ENCODE measurements at places on chromosomes 12 and 14.

DNA sequence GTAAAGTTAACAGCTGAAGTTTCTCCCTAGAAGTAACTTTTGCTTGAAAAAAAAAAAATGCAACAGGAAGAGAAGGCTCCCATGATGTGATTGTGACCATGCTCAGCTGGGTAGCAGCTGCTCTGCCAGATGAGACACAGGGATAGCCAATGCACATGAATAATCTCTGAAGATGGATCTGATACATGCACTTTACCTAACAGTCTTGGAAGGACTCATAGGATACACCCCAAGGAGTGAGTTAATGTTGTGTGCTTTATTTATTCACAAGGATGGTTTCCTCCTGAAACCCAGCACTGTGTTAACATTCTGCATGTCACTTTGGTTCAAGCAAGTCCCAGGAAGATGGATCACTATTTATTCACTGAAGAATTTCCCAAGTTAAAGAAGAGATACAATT lies 46.5 kb downstream of the NDUFA12 start:
- no peak for DNase-seq

DNA sequence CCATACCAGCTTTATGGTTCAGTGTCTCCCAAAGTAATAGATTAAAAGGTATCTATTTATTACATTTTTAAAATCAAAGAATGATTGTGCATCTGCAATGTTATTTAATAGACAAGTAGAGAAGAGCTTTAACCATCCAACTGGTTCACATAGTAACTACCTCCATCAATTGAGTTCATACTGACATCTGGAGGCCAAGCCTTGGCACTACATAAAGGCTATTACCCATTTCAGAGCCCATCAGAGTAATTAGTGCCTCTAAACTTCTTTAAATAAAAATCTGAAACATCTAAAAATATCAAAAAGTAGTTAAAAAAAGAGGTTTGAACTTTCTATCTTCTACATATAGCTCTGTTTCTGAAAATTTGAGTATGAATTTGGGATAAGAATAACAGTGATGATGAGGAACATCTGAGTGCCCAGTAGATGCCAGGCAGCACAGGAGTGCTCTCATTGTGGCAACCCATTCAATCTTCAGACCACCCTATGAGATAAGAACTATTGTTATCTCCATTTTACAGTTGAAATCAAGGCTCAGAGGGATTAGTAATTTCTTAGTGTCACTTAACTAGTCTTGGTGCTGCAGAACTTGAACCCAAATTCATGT lies 132.9 kb upstream of the DAAM1 start:
- peak; percentile 66 for DNase-seq

GRCh38 chr12:124229520-124229919 lies 65.4 kb upstream of the RFLNA start:
- peak; percentile 59 for DNase-seq

- DNase-seq = no peak
Observed at GRCh38 chr12:6189028-6189427, 11.2 kb upstream of the CD9 start.

GRCh38 chr14:104770851-104771272 lies 17.9 kb downstream of the SIVA1 start:
- no peak for DNase-seq

GRCh38 chr12:102702447-102703114 lies 214.5 kb downstream of the PAH start:
- DNase-seq = peak; percentile 78

DNA sequence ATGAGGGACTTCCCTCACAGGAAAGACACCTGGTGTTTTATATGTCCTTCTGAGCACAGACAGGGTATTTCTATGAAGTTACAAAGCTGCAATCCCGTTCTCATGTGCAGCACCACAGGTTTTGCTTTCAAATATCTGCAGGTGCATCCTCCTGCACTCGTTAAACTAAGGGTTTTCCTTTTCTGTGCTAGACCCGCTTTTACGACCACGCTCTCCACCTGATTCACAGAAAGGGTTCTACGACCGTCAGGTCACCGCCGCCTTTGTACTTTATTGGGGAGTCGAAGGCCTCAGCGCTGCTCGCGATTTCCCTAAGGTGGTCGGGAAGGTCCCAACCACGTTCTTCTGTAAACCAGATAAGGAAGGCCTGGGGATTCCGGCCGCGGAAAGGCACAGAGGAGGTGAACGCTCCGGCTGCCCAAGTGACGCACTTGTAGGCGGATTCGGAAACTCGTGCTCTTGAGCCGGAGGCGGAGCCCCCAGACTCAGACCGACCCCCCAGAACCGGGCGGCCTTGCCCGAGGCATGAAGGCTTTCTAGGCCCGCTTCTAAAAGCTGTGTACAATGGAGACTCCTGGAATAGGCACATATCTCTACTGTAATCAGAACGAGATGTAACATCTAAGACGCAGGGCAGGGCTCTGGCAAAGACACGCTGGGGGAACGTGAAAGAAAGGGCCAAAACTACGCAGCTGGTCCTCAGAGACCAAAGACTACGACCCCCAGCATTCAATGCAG lies 995 bp upstream of the HSP90B1 start:
- DNase-seq = peak; percentile 92

DNA sequence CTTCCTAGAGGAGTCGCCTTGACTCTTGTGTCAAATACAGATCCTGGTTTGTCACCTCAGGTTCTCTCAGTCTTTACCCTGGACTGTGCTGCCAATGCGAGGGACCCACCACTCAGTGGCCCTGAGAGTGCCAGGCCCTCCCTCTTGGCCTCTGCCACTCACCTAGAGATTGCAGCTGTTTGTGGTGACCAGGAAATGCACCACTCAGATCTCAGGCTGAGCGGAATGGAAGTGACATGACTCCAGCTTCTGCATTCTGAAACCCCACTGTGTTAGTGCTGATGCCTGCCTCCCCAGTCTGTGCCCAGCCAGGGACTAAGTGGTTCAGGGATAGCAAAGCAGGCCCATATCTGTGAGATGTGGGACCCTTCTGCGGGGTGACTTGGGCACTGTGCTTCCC lies 27.8 kb upstream of the NEDD1 start:
- DNase-seq = no peak

GRCh38 chr12:41476499-41477439 lies 288.6 kb downstream of the PDZRN4 start:
- no peak for DNase-seq

GRCh38 chr12:28750946-28751685 lies 398.0 kb upstream of the FAR2 start:
- peak; percentile 32 for DNase-seq

GRCh38 chr12:122523280-122523679 lies 3.5 kb downstream of the RSRC2 start:
- peak; percentile 95 for DNase-seq

- DNase-seq = peak; percentile 76
Observed at GRCh38 chr12:46373301-46374296, 1.0 kb upstream of the SLC38A2 start.

- DNase-seq = peak; percentile 21
Observed at GRCh38 chr12:214003-214741, at the start of gene SLC6A12. TSS of gene SLC6A12 (minus strand) at chr12:214157. CDS start at chr12:209986, 4,171 bp downstream.

GRCh38 chr12:103827911-103828391 lies 13.1 kb downstream of the NT5DC3 start:
- peak; percentile 93 for DNase-seq

DNA sequence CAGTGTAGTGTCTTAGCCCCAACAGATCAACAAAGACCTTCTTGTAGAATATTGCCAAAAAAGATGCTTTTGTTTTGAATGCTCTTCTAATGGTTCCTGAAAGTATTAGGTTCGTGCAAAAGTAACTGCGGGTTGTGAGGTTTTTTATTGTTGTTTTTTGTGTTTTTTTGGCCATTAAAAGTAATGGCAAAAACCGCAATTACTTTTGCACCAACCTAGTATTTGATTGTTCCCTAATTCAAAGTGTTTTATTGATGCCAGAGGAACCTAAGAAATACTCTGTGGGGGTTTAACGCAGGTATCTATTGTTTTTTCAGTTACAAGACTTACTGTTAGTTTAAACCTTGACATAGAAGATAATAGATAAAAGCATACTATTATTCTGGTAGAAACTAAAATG lies 150.8 kb upstream of the DAAM1 start:
- no peak for DNase-seq

DNA sequence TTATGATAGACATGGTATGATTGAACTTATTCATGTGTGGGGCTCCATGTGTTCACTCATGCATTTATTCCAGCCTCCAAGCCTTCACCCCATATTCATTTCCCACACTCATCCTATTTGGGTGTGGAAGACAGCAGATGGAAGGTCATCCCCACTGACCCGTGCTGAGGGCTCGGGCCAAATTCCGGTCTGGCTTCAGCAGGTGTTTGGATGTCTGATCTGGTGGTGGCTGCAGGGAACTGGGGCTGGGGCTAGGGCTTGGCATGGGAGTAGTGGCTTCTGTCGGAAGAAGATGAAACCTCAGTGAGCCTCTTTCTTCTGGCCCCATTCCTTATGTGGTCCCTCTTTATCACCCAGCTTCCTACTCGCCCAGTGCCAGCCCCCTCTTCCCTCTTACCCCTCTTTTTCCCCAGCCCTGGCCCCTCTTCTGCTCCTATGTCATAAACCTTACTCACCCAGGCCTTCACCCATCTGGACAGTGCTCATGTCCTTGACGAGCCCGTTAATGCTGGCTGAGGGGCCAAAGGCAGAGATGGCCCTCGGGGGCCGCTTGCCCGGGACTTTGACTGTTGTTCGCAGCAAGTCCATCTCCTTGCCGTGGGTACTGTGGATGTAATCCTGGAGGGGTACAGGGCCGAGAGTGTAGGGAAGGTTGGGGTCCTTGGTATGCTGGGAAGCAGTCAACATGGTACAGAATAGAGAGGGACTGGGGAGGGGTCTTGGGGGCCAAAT lies 8.0 kb downstream of the AGAP2 start:
- no peak for DNase-seq

DNA sequence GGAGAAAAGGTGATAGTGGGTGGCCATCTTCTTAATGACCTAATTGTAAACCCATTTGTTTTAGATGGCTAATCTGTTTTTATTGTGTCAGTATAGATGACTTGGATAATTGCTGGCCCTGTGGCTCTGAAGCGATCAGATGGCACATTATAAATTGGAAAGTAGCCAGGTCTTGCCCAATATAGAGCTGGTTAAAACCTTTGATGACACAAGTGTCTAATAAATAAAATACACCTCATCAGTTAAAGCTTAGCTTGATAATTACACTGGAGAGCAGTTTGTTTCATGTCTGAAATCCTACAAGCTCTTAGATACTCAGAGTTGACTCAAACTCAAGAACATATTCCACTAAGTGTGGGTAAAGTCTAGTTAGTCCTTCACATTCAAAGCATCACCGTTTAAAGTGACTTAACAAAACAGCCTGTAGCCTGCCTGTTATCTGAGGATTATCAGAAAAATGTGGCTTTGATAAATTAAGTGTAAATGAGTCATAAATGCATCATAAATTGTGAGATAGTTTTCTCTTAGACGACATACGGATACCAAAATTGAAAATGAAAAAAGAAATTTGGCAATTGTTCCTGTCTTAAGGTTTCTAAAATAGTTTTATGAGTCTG lies 280.9 kb downstream of the LRIG3 start:
- peak; percentile 69 for DNase-seq

DNA sequence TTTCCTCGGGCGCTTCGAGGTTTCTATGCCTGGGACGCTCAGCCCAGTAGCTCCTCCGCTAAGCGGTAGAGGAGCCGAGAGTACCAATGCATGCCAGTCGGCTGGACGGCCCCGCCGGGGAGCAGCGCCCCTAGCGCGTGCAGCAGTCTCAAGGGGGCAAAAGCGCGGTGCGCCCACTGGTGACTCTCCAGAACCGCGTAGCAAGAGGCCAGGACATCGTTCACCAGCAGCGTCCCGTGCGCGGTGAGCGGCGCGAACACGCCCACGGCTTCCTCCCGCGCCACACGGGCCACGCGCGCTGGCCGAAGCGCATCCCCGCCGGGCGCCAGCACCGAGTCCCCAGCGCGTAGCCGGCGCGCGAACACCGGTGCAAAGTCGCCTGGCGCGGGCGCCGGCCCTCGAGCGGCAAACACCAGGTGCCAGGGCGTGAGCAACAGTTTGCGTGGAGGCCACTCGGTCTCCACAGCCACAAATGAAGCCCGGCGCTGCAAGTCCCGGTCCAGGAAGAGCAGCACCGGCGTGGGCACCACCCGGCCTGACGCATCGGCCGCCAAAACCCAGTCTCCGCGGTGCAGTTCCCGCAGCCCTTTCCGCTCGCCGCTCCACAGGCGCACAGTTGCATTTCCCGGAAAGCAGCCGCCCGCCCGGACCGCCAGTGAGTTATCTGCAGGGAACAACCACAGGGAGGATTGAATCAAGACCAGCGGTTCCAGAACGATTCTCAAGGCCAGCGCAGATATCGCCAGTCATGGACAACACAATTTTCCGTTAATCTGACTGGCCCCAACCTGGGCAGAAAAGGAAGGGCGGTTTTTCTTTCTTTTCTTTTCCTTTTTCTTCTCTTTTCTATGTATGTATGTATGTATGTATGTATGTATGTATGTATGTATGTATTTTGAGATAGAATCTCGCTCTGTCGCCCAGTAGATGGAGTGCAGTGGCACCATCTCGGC lies 4.5 kb downstream of the DHH start:
- DNase-seq = peak; percentile 50

DNA sequence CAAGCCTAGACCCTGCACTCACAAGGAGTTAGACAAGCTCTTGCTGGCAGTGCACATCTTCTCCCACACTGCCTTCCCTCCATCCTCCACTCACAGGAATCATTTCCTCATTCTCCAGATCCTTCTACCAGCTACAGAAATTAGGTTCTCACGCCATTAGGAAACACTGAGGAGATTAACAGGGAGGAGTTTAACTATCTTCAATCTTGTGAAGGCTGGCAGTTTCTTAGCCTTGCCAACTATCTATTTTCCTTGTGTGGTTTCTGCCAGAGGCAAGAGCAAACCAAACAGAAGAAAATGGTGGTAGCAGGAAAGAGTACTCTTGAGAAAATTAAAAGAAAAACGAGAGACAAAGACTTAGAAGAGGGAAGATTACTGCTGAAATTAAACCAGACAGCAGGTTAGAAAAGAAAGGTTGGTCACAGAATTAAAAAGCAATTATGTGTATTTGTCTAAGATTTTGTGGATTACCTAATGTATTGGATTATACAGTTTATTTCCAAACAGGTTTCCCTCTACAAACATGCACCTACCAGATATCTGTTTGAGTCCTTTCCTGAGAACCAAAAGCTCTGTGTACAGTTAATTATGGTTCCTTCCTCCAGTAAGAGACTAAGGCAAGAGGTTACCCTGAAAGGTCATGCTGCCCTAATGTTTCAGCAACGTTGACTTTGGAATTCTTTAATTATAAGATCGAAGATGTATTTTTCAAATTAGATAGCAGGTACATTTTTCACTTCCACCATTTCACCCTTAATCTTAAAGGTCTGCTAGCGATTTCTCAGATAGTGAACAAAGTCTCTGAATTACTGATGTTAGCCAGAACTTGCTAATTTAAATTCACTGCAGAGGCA lies 5.0 kb downstream of the RERG start:
- no peak for DNase-seq
